ENCODE measurements at places on chromosomes 6 and 20. TPM values are rescaled to one million over a fixed set of nuclear protein-coding genes. Genes with fewer than 3 reads are reported as not detected.

DNA sequence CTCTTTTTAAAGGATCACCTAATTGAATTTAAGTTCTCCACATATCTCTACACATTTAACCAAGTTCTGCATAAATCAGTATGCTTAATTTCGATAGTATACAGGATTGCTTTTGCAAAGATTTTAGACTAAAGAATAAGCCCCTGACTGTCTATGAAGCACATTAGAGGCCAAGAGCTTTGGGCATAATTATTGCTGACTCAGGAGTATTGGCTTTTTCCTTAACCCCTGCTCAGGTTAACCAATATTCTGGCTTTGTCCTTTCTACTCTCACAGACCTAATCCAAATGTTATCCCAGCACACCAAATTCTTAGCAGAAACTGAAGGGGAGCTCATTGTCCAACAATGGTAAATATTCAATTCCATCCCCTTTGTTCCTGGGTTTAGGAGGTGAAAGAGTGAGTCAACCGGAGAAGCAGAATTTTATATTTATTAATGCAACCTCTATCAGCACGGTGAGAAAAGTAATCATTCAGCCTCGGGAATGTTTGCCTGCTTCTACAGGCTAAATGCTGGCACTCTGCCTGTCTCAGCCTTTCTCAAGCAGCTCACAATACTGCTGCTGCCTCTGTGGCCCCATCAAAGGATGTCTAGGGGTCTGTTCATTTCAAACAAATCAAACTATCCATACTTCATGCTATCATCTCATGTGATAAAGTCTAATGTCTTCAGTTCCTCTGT is 125.0 kb downstream of the SIM1 start:
- no peak for DNase-seq

AFG1L gene
- polyA plus RNA-seq = 4.9 TPM

DNA sequence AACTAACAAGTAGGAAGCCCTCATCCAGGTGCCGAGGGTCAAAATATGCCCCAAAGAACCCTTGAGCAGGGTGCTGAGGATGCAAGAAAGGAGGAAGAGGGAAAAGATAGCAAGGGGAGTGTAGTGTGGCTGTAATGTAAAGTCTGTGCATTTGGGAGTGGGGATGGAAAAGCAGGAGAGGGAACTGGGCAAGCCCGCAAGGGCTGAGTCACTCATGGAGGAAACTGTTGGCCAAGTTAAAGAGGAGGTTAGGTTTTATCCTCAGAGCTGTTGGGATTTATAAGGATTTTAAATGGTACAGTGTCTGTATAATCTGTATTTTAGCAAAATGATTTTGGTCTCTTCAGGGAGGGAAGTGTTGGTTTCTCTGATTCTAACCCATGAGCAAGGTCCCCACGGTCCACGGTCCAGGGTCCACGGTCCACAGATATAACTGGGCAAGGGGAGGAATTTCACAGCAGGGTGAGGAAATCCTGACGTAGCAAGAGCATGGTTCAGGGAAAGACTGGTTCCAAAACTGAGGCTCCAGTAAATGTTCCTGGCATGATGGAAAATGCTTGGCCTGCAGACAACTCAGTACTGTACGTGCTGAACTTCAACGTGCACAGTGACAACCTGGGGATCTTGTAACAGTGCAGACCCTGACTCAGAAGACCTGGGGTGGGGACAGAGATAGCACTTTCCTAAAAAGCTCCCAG is 759.8 kb downstream of the PTPRT start:
- DNase-seq = no peak

SPATA2 gene
- 9.7 TPM for polyA plus RNA-seq

GRCh38 chr6:34692280-34692679 is 4.3 kb downstream of the ILRUN start:
- no peak for DNase-seq

RHAG gene
- polyA plus RNA-seq = 1.0 TPM

DNA sequence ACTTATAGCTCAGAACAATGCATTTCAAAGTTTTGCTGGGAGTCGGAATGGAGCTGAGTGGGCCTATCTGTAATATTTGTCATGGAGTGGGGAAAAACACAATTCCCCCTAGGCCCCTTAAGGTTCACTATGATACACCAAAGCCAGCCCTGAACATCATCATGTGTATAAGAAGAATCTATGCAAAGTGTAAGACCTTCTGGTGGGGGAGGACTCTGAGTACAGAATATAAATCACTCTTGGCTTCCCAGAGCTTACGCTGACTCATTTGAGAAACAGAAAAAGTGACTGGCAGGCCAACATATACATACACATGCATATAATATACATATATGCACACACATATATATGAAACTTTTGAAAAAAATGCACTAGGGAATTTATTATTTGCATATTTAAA is 54.1 kb upstream of the UBR2 start:
- no peak for DNase-seq

MAPK13 gene
- polyA plus RNA-seq = 27.6 TPM

MOG gene
- polyA plus RNA-seq = not detected

DNA sequence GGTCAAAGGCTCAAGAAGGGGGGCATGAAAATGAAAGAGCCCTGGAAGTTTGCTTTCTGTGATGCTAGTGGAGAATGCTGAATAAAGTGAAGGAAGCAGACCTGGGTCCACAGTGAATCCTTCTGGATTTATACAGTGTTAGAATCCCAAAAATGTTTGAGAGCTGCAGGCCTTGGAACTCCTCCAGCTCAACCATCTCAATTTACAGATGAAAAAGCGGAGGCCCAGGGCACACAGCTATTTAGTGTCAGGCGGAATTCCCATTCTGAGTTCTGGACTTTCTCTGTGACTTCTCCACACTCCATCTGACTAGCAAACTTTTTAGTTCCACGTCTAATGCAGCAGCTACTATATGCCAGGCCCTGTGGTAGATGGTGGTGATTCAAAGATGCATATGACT is 1.5 kb upstream of the PRSS35 start:
- DNase-seq = no peak

GRCh38 chr6:149012040-149012545 is 265.3 kb downstream of the UST start:
- DNase-seq = no peak

DNA sequence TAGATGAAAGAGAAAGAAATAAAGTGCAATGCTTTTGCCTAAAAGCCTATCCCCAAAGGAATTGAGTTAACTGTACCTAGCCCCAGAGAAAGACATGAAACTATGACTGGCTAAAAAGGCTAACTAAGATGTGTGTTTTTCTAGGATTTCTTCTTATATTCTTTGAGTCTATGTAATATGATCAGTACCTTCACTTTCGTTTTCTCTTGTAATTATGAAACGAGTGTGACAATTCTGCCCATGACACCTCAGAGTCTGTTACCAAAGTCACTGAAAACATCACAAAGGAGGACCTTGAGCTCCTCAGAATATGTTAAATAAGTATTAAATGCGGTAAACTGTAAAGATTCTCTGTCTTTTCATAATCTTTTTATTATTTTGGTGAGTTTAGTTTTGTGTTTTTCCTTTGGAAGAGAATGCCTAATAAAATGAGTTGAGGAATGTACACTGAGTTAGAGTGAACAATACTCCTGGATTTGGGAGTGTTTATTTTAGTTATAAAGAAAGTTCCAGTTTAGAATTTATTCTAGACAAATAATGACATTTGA is 141.3 kb downstream of the FUT9 start:
- DNase-seq = no peak

- DNase-seq = no peak
Measured at GRCh38 chr20:1467355-1468116, 887 bp upstream of the NSFL1C start.

- no peak for DNase-seq
Measured at GRCh38 chr20:53814060-53814459, 220.4 kb upstream of the ZNF217 start.

GRCh38 chr6:36912030-36912454 is 26.3 kb downstream of the C6orf89 start:
- DNase-seq = no peak

DOK5 gene
- 13.5 TPM for polyA plus RNA-seq

SLC32A1 gene
- polyA plus RNA-seq = not detected

GRCh38 chr6:39812853-39813533 is 20.8 kb downstream of the DAAM2 start:
- no peak for DNase-seq

ZSCAN23 gene
- 16.7 TPM for polyA plus RNA-seq

SLA2 gene
- 0.24 TPM for polyA plus RNA-seq

DNA sequence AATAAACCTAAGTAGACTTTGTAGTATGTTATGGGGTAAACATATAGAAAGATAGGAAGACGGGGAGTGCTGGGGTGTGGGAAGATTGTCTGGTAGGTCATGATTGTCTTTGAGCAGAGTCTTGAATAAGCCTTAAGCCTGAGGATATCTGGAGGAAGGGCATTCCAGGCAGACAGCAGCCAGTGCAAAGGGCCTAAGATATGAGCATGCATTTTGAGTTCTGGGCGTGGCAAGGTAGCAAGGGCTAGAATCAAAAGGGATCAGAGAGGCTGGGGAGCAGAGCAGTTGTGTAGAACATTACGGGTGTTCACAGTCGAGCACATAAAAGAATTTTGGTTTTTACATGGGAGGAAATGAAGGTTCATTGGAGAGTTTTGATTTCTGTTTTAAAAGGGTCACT is 14.3 kb downstream of the BICRAL start:
- DNase-seq = no peak
